ENCODE measurements at places on chromosomes 4 and X.

- DNase-seq, result no peak
Measured at GRCh38 chr4:94409962-94410361, 41.8 kb upstream of the PDLIM5 start.

- no peak for DNase-seq
Measured at GRCh38 chrX:56314334-56314733, 82.2 kb downstream of the KLF8 start.

DNA sequence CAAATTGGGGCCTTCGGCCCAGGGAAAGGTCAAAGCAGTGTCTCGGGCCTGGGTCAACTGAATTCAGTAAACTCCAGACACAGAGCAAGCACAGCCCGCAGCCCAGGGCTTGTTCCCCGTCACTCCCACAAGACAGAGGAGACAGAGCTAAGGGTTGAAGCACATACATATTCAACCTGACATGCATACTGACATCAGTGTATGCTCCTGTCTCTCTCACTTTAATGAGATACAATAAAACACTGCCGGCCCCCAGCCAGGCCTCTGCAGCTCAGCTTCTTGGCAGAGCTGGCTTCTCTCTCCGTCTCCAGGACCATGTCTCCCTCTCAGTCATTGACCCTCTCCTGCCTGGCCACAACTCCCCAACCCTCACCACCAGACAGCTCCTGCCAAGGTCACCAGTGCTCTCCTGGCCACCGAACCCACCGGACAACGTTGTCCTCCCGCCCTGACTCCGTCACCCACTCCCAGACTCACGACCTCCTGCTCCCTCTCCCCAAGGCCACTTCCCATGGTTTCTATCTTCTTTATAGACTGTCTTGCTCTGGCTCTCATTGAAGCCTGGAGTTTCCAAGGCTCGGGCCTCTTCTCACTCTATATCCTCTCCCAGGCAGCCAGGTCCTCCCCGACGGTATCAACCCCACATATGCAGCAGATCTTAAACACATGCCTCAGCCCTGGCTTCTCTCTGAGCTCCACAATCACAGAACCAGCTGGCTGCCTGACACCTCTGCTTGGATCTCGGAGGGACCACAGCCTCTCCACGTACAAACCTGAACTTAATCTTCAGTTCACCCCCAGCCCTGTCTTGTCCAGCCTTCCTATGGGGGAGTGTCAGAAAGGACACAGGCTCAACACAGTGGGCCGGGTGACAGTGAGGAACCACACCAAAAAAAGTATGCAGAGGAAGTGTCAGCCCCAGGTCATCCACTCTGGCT lies 67.7 kb upstream of the C4orf50 start:
- DNase-seq, result no peak

- no peak for DNase-seq
Measured at GRCh38 chr4:97530676-97531075, 612.6 kb downstream of the STPG2 start.

GRCh38 chr4:98801259-98801725 lies 127.6 kb downstream of the EIF4E start:
- no peak for DNase-seq

GRCh38 chrX:74923942-74924448 lies 1.3 kb downstream of the NEXMIF start:
- DNase-seq, result no peak

GRCh38 chrX:48794340-48794910 lies 7.4 kb upstream of the HDAC6 start:
- DNase-seq, result no peak

- peak; percentile 31 for DNase-seq
Measured at GRCh38 chr4:2936773-2937145, 26.4 kb downstream of the NOP14 start.

GRCh38 chr4:89048906-89049601 lies 7.9 kb downstream of the FAM13A start:
- DNase-seq, result no peak

GRCh38 chr4:163611784-163612445 lies 117.4 kb downstream of the TMA16 start:
- no peak for DNase-seq

- no peak for DNase-seq
Measured at GRCh38 chr4:85889314-85889713, 414.4 kb downstream of the ARHGAP24 start.

DNA sequence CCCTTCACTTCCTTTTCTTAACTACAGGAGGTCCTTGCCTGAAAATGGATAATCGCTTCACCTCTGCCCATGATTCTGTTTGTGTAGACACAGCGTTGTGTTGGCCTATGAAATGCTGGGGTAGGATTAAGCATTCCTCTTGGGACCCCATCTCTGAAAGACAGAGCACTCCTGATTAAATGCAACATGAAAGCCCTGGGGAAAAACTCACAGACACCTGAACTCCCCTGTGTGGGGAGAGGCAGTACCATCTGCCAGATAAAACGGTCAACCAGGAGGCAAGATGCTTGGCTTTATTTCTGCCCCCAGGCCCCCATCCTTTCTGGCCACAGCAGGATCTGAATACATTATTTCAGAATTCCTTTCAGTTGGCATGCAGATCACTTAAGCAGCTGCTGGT lies 1.9 kb downstream of the LGI2 start:
- DNase-seq, result no peak

GRCh38 chr4:168070903-168071302 lies 21.4 kb upstream of the ANXA10 start:
- DNase-seq, result no peak

- DNase-seq, result no peak
Measured at GRCh38 chr4:6896035-6896434, 13.6 kb upstream of the TBC1D14 start.

GRCh38 chr4:111977419-111977965 lies 167.8 kb upstream of the FAM241A start:
- DNase-seq, result no peak

DNA sequence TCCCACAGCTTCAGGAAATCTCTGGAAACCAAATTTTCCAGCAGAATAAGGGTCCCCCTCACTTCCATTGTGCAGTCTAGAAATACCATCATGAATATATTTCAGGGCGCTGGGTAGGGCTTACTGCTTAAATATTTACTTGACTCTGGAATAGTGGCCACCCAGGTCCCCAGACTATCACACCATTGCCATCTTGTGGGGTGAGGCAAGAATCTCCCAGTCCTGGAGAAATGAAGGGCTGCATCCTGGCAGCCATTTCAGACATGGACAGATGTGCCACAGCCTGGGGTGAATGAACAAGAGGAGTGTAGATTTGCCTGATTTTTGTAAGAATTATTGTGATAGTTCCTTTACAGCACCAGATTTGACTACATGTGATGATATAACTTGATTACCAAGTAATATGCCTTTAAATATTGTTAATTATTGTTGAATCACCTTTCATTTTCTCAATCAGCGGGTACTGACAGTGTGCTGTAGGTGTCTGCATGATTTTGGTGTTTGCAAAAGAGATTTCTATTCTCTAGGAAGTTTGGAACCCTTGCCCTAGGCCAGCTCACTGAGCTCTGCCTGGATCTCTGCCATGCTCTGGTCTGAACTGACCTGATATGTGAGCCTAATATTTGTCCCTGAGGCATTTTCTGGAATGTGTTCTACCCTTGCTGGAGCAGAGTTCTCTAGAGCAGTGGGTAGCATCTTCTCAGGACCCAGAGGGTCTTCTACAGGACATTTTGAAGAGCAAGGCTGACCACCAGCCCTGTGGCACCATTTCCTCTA lies 183.4 kb downstream of the KIT start:
- peak; percentile 17 for DNase-seq

- no peak for DNase-seq
Measured at GRCh38 chrX:7201496-7201895, 53.5 kb upstream of the PUDP start.

DNA sequence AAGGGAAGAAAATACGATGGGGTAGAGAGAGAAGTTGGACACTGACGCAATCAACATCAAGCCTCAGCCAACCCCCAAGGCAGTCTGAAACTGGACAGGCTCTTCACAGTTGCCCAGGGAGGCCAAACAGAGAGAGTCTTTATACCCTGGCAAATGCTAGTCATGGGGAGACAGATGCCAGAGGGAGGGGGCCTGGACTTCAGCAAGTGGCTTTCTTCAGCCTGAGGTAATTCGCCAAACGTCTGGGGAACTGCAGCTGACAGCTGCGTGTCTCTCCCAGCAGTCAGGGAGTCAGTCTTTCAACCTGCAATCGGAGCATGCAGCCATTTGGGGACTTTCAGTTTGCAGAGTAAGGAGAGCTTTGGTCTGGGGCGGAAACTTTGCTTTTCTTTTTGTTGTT lies 521.6 kb downstream of the TRIML1 start:
- DNase-seq, result no peak

- no peak for DNase-seq
Measured at GRCh38 chr4:19880206-19880605, 371.5 kb upstream of the SLIT2 start.

GRCh38 chr4:6410068-6410467 lies 62.3 kb downstream of the PPP2R2C start:
- no peak for DNase-seq

GRCh38 chr4:136637071-136637777 lies 895.1 kb downstream of the PCDH18 start:
- DNase-seq, result no peak

GRCh38 chr4:79598214-79598613 lies 190.2 kb upstream of the GK2 start:
- no peak for DNase-seq

DNA sequence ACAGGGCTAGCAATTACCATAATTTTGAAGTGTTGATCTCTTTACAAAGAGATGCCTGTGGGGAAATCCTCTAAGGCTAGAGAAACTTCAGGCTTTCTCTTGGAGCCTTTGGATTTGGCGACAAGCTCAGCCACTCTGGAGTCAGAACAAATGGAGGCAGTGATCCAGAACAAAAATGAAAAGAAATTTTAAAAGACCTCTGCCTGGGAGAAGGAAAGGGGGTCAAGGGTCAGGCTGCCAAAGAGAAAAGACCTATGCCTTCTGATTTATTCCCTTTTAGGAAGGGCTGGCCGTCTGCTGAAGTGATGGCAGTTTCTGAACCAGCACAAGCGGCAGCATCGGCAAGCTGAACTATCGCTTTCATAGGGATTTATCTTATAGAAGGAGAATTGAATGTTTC lies 140.8 kb upstream of the SFRP2 start:
- DNase-seq, result no peak

DNA sequence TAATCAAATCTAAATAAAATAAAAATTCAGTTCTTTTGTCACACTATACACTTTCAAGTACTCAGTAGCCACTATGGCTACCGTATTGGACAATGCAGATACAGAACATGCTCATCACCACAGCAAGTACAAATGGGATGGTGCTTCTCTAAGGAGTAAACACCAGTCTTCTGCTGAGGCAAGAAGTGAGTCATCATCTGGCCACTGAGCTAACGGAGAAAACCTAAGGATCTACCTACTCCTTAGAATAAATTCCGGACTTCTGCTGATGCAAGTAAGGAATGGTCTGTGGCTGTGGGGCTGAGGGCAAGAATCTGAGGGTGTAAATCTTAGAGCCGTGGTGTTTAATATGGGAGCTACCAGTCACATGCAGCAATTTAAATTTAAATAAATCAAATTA lies 11.3 kb upstream of the RBMXL3 start:
- DNase-seq, result peak; percentile 0

- DNase-seq, result no peak
Measured at GRCh38 chrX:3407781-3408180, 61.3 kb upstream of the MXRA5 start.

GRCh38 chr4:25950461-25951389 lies 36.7 kb downstream of the SMIM20 start:
- DNase-seq, result no peak

GRCh38 chrX:151552743-151553142 lies 10.7 kb upstream of the PASD1 start:
- no peak for DNase-seq

- DNase-seq, result no peak
Measured at GRCh38 chrX:10025742-10026493, 58.8 kb downstream of the CLDN34 start.

DNA sequence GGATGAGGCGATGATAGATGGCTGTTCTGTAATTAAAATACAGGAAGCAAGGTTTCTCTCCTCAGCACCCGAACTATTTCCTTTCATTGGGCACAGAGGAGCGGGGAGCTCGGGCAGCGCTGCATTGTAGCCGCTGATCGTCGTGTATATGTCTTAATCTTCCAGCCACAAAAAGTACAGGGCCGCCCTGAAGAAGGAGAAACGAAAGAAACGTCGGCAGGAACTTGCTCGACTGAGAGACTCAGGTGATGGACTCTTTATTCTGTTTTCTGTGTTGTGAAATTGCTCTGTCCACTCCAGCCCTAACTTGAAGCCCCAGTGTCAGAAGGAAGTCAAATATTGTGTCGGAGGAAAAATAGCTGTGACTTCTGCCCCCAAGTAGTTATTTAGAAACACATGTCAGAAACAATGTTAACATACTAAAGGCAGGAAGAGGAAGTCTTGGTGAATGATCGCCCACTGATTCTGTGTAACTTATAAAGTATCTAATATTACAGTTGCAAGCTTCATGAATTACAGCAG lies 546 bp downstream of the ZRSR2 start:
- DNase-seq, result no peak

- no peak for DNase-seq
Measured at GRCh38 chr4:108205859-108206258, 37.1 kb upstream of the LEF1 start.

GRCh38 chr4:86890790-86891189 lies 1.4 kb downstream of the C4orf36 start:
- DNase-seq, result no peak
